Cardiac septum (tissue), 1 donor: ENCODE measurements at places on chromosomes 12 and 14. TPM values are rescaled to one million over a fixed set of nuclear protein-coding genes. Genes with fewer than 3 reads are reported as not detected.

The LRRC10 gene
- total RNA-seq: 30.3 TPM

The SLCO1C1 gene
- total RNA-seq: 1.8 TPM

The LIN7A gene
- total RNA-seq: 17.3 TPM

The GPR135 gene
- 3.2 TPM for total RNA-seq

The GAPDH gene
- total RNA-seq: 4,827 TPM
